ENCODE measurements at places on chromosomes 3 and 15.

DNA sequence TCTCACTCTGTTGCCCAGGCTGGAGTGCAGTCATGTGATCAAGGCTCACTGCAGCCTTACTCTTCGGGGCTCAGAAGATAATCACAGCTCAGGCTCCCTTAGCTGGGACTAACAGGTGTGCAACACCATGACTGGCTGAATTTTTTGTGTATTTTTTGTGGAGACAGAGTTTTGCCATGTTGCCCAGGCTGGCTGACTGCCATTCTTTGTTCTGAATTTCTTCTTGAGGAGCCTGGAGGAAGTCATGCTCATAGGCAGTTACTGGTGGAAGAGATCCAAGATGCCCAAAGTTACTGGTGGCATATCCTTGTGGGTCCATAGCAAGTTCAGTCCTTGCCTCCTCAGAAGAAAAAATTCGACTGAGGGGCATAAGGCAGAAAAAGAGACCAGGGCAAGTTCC, 16.6 kb upstream of the UBP1 start:
- DNase-seq: no peak

GRCh38 chr15:80367094-80367493, 37.1 kb upstream of the ARNT2 start:
- peak; percentile 4 for DNase-seq

DNA sequence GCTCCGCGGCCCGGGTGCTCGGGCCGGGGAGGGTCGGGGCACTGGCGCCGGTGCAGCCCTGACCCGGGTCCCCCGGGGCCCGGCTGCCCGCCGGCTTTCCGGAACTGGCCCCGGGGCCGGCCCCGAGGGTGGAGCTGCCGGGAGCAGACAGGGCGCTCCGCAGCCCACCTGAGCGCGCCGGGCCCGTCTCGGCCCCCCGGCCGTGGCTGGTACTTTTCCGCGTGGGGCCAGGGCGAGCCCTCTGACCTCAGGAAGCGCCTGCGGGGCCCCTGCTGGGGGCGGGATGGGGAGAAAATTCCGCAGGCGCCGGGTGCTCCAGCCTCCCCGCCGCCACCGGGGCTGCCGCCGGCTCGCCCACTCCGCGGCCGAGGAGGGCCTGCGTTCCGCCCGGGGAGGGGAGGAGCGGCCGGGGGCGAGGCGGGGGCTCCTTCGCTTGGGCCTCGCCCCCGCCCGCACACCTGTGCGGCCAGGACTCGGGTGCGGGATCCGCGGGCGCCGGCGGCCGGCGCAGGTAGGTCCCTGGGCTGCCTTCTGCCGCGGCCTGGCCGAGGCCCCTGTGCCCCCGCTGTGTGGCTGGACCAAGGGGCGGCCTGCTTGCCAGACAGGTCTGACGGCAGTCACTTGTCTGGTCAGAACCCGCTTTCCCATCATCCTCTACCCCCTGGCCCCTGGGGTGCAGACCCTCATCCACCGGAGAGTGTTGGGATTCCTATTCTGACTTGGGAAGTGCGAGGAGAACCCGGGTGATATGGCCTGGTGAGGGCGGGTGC, 3.5 kb downstream of the FURIN start:
- peak; percentile 59 for DNase-seq

GRCh38 chr3:169813757-169814517, 1.2 kb upstream of the LRRC34 start:
- DNase-seq: peak; percentile 57

GRCh38 chr3:67109651-67110204, 111.6 kb downstream of the KBTBD8 start:
- DNase-seq: peak; percentile 4

DNA sequence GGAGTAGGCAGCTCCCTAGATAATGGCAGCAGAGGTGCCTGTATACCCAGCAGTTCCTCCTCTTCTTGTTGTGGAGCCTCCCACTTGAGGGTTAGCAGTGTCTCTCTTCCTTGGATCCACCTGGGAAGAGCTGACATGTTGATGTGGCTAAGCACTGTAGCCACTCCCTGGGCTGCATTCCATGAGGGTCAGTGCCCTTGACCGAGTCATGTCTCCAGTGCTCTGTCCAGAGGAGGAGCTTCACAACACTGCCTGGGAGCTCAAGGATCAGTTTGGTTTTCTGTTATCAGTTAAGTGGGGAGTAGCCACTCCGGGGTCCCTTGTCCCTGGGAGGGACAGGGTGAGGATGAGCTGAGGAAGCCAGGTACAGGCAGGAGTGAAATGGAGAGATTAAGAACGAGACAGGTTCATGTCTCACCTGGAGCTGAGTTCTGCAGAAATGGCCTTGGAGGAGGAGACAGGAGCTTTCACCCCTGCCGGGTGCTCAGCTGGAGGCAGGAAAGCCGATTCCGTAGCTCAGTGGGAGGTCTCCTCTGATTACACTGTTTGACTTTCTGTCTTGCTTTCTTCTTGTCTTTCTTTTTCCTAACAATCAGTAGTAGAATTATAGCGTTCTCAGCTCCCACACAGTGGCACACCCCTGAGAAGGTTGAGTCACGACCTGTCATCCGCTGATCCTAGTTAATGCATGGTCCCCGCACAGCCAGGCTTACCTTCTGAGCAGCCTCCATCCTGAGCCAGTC, 57.9 kb upstream of the SEC22A start:
- DNase-seq: no peak

DNA sequence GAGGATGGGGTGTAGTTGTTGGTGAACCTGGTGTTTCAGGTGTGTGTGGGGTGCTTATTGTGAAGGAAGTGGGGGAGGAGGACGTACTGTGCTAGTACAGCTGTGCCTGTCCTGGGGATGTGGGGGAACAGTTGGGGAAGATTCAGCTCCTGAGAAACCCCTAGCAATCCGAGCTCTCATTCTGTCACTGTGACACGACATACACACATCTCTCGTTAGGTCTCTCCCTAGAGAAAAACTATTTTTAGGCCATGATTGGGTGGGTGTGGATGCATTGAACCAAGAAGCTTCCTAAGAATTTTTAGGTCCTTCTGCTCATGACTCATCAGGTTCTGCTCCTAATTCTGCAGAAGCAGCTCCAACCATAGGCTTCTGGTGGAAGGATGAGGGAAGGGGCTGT, 54.3 kb downstream of the SLC30A4 start:
- DNase-seq: no peak

DNA sequence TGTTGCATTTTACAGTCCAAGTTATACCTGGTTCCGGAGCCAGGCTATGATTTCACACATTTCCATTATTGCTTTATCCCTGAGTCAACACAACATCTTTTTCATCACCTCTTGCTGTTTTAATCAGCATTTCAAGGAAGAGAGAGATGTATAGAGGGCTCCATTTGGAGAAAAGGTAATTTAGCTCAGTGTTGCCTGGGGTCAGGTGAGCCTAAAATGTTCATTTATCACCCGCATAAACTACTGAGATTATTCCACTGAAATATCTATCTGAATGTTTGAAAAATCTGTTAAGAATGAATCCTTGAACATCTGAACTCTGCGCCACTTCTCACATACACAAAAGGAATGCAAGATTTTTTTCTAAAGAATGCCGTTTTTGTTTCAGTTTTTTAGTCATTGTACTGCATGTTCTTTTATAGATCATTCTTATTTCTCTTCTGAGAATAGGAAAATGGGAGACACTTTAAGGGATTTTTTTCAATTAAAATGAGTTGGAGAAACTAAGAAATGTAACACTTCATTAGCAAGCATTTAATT, 51.5 kb upstream of the AGTR1 start:
- no peak for DNase-seq

DNA sequence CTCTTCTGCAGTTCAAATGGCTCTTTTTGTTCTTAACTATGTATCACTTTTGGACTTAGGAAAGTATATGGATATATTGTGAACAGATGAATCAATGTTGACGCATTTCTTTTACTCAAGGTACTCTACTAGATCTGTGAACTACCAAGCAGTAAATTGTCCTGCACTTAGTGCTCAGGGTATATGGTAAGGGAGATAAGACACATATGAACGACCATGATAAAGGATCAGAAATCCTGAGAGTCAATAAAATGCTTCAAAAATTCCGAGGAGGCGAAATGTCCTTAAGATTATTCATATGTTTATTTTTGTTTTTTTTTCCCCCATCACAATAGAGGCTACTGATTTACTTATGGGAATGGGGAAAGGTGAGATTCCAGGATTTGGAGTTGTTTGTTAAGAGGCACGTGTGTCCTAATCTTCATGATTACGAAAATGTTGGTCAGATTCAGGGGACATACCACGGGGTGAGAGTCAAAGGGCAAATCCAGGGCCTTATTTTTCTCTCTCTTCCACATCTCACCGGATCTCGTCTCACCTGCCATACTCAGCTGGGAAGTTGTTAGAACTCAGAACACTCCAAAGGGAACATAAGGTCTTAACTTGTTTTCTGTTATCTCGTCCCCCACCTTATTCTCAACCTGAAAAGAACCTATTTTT, 475.1 kb upstream of the TBL1XR1 start:
- no peak for DNase-seq

DNA sequence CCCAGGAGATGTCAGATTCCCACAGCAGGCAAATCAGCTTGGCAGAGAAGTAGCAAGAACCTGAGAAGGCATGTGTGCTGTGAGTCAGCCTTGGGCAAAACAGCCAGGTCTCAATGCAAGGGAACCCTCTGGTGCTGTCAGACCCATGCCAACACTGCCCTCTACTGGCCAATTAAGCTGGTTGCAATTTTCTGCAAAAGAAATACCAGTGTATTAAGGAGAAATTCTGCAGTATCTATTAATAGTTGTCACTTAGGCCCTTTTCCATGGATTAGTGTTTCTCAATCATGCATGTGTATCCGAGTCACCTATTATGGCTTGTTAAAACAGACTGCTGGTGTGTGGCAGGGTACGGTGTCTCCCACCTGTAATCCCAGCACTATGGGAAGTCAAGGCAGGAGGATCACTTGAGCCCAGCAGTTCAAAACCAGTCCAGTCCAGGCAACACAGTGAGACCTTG, 26.2 kb downstream of the MAP4 start:
- peak; percentile 87 for DNase-seq

GRCh38 chr3:13841141-13841540, 38.7 kb downstream of the WNT7A start:
- DNase-seq: no peak

- peak; percentile 20 for DNase-seq
These were observed 143.7 kb downstream of the NR1D2 start for GRCh38 chr3:24088782-24089181.

DNA sequence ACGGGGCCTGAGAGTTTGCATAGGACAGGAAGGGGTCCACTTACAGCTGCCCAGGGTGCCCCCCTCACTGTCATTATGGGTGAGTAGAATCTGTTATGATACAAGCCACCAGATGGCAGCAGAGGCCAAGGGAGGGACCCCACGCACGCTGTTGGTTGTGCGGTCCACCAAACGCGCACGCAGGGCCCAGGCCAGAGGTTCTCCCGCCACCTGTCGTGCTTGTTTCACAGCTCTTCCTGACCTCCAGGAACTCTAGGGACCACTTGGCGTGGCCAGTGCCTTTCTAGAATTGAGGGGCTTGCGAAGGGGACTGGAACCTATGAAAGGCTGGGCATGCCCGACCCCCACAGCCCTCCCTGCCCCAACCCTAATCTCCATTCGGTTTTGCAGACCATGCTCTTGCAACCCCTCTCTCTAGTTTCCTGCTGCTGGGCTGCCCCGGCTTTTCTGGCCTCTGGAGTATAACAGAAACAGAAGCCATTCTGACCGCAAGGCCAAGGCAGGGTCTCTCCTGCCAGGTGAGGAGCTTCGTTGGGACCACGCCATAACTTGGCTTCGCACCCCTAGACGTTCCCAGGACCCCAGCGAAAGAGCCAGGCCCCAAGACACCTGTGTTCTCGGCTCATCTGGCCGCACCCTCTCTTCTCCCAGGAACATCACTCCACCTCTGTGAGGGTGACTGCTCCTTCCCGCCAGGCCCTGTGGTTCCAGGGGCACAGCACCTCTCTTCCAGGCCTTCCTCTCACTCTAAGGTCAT, 46.0 kb downstream of the ALDH1L1 start:
- DNase-seq: peak; percentile 34

DNA sequence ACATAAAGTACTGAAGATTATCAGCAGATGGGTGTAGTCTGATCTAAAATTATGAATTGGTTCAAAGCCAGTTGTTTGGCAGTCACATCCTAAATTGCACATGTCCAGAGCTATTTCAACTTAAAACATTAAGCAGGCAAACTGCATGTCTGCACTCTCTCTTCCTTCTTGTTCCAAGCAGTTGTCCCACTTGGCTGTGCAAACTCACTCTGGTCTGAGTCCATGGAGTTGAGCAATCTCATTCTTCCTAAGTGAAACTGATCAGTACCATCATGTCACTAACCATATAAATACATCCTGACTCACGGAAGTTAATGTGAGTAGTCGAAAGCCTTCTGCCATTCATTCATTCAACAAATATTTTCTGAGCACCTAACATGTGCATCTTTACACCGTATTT, 353.0 kb downstream of the ROBO1 start:
- DNase-seq: no peak

DNA sequence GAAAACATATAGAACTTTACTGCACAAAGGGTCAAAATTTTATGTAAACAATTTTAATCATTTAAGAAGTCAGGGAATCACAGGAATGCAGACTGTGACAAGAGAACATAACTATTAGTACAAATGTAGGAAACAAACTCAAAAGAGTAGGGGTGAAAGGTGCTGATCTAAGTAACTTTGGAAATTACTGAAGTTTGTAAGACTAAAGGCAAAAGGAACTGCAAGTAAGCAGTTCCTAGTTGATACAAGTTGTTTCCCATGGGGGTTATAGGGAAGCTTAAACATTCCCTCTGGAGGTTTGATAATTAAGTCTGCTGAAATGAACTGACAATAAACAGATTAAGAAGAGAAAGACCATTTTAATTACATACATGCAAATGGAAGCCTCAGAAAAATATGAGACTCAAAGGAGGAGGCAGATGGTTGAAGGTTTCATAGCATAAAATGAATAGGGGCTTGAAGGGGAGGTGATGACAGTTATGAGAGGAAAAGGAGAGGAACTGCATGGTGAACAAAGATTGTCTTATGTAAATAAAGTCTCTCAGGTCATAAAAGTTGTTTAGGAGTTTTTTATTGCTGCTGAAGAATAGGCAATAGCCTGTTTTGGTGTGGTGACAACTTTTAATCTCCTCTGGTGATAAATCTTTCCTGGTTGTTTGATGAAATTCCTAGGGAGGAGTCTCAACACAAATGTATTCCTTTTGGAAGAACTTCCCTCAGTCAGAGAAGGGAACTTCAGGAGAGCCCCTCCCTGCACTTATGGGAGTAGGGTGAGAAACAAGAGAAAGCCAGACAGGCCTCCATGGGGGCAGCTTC, 17.1 kb downstream of the SETMAR start:
- no peak for DNase-seq

DNA sequence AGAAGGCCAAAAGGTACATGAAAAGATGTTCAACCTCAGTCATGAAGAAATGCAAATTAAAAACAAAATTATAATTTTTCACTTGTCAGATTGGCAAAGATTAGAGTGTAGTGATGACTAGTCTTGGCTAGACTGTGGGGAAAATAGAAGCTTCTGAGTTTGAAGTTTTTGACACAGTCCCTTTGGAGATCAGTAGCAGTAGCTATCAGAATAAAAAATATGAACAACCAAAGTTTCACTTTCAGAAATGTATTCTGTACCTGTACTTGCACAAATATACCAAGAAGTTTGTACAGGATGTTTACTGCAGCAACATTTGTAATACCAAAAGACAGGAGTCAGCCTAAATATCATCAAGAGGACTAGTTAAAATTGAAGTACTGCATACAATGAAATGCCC, 14.1 kb downstream of the ATP2C1 start:
- no peak for DNase-seq

All from hematopoietic multipotent progenitor cell treated with erythropoietin and hydrocortisone succinate and interleukin-3 and kit ligand, for 15 days (in vitro differentiated cells).